ENCODE measurements at places on chromosomes 2 and 18. TPM values are rescaled to one million over a fixed set of nuclear protein-coding genes. Genes with fewer than 3 reads are reported as not detected.

DNA sequence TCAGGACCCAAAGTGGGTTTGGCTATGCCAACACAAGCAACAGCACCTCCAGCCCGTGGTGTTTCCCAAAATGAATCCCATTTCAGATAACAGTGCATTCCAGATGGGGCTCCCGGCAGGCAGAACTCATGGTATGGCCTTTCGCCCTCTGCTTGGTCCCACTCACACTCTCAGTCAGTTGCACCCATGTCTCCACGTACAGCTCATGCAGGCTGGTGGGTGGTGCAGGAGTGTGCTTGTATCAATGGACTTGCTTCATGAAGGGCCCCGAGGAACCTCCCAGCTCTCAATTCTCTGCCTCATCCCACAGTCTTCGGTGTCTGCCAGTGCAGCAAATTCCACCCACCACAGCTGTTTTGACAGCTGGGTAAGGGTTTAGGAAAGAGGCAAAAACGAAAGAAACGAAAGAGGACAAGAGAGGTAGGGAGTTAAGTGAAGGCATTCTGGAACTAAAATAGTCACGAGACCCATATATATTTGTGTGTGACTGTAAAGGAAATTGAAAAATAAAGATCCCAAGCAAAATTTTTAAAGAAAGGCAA is 278.1 kb downstream of the DCDC2C start:
- DNase-seq: no peak

GRCh38 chr2:195642679-195643068 is 14.4 kb upstream of the SLC39A10 start:
- DNase-seq: no peak

- no peak for DNase-seq
Observed at GRCh38 chr2:112153179-112153490, 14.9 kb downstream of the FBLN7 start.

DNA sequence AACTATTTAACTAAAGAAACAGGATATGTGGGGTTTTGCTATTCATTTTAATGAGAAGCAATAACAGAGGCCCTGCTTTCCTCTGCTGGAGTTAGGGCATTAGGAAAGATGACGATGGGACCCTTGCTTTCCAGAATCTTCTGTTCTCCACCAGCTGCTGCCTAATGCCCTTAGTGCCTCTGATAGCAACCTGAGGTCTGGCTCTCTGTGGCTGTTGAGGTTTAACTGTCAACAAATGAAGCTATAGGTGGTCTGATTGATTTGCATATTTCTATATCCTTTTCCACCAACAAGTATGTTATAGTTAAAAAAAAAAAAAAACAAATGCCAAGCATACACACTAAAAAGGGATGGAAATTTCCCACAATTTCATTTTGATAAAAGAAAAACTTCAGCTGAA is 115.1 kb upstream of the NCK2 start:
- DNase-seq: no peak

- peak; percentile 58 for DNase-seq
Observed at GRCh38 chr2:170310876-170311502, 133.0 kb downstream of the MYO3B start.

DNA sequence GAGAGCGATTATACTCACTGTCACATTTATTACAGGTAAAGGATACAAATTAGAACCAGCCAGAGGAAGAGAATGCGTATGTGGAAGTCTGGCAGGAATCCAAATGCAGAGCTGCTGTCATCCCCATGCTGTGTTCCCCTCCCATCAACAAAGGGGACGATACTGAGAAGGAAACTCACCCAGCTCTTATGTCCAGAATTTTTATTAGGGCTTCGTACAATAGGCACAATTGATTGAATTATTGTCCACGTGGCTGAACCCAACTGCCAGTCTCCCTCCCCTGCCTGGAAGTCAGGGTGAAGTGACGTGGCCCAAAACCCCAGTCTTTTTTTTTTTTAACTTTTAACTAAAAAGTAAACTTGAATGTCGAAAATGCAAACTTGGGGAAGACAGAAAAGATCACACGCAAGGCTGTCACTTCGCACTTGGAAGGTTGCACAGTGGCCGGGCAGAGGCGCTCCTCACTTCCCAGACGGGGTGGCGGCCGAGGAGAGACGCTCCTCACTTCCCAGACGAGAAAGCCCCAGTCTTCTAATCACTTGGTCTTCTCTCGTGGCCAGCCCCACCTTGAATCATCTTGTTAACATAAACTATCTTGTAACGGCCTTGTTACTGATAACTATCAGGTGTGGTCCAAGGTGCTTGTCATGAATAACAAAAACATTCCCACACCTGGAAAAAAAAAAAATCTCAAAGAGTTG is 40.0 kb upstream of the ITSN2 start:
- no peak for DNase-seq

- no peak for DNase-seq
Observed at GRCh38 chr2:229221641-229222040, 49.4 kb downstream of the PID1 start.

- DNase-seq: no peak
Observed at GRCh38 chr2:23397478-23397877, 12.5 kb downstream of the KLHL29 start.

DNA sequence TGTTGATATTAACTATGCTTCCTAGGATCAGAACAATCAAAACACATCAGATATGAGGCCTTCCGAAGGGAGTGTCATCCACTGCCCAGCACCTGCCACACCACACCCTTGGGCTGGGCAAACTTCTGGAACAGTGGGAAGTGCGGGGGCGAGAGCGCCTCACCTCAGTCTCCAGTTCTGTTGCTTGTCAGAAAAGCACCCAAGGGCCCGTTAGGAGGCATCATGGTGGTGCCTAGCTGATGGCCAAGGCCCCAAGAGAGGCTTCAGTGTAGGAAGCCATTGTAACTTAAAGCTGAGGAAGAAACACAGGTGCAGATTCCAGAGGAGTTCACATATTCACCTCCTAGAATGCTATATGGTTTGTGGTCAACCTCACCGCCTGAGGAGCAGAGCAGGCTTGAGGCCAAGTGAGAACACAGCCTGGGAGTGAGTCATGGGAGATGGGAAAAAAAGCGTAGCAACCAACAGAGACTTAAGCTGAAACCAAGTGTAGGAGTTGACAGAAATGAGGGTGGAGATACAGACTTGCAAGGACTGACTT is 85.1 kb upstream of the ATL2 start:
- peak; percentile 100 for DNase-seq

DNA sequence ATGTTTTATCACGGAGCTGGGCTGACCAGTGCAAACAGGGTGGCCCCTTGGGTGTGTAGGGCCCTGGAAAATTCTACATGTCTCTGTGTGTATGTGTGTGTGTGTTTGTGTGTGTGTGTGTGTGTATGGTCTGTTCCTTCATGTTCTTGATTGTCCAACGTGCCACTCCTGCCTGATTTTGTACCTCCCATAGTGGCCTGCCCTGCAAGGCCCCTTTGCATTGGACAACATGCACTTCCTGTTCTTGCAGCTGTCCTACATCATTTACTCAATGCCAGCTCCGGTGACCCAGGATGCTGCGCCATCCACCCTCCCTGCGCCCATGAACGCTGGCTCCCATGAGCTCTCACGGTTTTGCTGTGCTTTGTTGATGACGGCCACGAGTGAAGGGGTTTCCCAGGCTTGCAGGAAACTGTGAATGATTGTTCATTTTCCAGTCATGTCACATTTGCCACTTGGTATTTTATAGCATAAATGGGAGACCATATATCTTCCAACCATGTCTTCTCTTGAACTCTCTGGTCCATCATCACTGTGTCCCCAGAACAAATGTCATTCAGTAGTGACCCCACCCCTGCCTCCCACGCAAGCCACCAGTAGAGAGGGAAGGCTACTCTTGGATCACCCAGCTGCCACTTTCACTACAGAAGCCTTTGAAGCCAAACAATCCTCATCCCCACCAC is 69.7 kb upstream of the NCK2 start:
- no peak for DNase-seq

DNA sequence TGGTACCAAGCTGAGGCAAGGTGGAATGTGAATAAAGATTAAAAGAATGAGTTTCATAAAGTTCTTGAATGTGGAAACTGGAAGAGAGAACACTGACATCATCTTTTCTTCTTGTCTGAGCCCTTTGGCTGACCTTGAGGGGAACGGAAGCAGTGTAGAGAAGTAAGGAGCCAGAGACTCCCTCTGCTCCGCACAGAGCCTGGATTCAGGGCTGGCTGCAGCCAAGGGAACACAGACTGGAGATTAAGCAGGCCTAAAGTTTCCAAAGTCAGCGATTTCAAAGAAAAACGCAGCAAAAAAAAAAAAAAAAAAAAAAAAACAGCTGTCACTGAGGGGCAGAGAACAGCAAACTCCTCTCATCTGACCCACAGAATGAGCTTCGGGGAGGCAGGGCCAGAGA is 19.3 kb upstream of the ALK start:
- DNase-seq: no peak

GRCh38 chr18:59927246-59927825 is 27.5 kb downstream of the PMAIP1 start:
- DNase-seq: peak; percentile 97

- DNase-seq: no peak
Observed at GRCh38 chr18:79532313-79533007, 136.7 kb downstream of the NFATC1 start.

DNA sequence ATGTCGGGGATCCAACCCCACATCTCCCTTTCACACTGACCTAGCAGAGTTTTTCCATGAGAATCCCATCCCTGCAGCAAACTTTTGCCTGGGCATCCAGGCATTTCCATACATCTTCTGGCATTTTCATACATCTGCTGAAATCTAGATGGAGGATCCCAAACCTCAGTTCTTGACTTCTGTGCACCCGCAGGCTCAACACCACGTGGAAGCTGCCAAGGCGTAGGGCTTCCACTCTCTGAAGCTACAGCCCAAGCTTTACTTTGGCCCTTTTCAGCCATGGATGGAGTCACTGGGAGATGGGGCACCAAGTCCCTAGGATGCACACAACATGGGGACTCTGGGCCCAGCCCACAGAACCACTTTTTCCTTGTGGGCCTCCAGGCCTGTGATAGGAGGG is 32.2 kb upstream of the TEX51 start:
- no peak for DNase-seq

DNA sequence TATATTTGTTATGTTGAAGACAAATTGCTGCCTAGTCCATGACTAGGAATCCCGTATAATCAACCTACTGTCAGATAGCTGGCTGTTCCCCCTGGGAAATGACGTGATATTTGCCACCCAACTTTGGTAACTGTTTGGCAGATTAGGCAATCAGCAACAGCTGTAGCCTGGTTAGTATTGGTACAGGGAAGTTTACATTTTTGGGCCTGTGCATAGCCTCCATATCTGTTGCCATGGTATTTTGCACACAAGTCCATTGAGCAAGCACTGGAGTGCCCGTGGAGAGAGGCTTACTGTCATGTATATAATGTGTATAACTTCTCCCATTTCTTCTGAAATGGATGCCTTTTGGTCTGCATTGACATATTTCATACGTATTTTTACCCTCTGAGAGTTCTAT is 27.7 kb downstream of the BIRC6 start:
- DNase-seq: no peak

The SNORC gene
- total RNA-seq: 1.5 TPM

The LRRTM4 gene
- not detected for total RNA-seq

The LONRF2 gene
- under 0.01 TPM for total RNA-seq

The ERBB4 gene
- not detected for total RNA-seq

The NRBP1 gene
- 76.3 TPM for total RNA-seq

The TEKT4 gene
- total RNA-seq: 0.26 TPM

Data from mammary epithelial cell (primary cell).